ENCODE measurements at places on chromosomes 13 and 19. TPM values are rescaled to one million over a fixed set of nuclear protein-coding genes. Genes with fewer than 3 reads are reported as not detected.

ATXN8OS gene
- total RNA-seq: not detected

TMPRSS9 gene
- total RNA-seq: not detected

NHLRC3 gene
- total RNA-seq: 3.9 TPM

PCCA gene
- 4.7 TPM for total RNA-seq

ZNF490 gene
- 7.1 TPM for total RNA-seq

TSSK6 gene
- 3.4 TPM for total RNA-seq

TMC4 gene
- 0.84 TPM for total RNA-seq

JSRP1 gene
- 0.56 TPM for total RNA-seq

FXYD5 gene
- total RNA-seq: 587 TPM

FAM83E gene
- 2.6 TPM for total RNA-seq

ZNF724 gene
- 5.5 TPM for total RNA-seq

IZUMO2 gene
- not detected for total RNA-seq

TMIGD2 gene
- 17.6 TPM for total RNA-seq

LILRA5 gene
- 1.5 TPM for total RNA-seq

S1PR2 gene
- total RNA-seq: 14.6 TPM

CTXN1 gene
- not detected for total RNA-seq

Measured in CD4-positive, alpha-beta T cell (primary cell).